ENCODE measurements at places on chromosomes 7 and 10.

DNA sequence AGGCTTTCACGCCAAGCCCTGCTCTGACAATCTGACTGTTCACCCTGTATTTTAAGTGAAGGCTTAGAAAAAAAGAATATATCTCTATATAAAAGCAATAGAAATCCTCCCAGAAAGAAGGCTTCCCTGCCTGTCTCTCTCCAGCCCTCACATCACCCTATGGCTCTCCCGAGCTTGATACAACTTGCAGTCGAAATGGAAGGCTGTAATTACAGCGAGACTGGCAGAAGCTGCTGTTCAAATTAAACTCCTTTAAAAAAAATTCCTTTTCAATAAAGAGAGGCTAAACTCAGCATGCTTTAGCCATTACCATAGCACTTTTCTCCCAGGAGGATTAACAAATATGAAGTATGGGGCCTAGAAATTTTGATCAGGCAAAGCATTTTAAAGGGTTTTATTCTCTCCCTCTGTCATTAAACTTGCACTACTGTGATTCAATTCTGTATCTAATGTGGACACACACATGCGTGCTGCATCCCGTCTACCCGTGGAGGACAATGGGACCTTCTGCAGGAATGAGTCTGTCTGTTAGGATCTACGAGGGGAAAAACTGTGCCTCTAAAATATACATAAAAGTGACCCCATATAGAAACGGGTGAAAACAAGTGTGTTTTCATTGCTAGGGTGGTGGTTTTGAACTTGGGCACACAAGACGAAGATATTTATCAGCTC lies 223.8 kb downstream of the USP6NL start:
- DNase-seq, result no peak

DNA sequence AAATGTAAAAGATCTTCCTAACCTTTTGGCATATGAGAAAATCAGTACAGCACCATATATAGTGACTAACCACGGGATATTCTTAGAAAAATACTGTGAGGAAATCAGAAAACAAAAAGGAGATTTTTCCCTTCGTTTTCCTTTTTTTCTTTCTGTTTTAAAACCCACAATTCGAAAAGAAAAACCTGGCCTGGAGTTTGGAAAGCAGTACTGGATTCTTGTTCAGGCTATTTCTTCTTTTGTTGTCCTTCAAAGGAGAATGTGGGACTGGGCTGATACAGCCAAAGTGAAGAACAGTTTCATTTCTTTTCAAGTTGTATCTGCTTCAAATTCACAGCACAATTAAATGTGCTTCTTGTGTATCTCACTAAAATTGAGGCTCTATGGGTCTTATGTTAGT lies 156.8 kb upstream of the PHYHIPL start:
- no peak for DNase-seq

- no peak for DNase-seq
Observed at GRCh38 chr7:119665796-119666195, 607.2 kb upstream of the KCND2 start.

DNA sequence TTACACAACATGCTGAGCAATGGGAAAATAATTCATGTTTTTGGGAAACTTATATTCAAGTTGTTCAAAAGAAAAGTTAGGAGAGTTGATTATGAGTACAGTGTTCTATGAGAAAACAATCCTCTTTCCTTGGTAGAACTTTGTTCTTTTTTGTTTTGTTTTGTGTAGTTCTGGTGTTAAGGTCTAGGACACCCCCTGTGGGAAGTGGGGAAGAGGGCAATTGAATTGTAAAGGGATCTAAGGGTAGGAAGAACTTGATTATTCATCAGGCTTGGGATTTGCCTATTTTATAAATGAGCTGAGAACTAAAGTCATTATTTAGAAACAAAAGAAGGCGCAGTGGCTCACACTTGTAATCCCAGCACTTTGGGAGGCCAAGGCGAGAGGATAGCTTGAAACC lies 25.9 kb upstream of the CDK13 start:
- DNase-seq, result no peak

All from stimulated activated CD8-positive, alpha-beta memory T cell treated with anti-CD3 and anti-CD28 coated beads, Interleukin-15, amount 100 ng/mL, for 24 hours (primary cell).